ENCODE measurements at places on chromosomes 5 and 9. TPM values are rescaled to one million over a fixed set of nuclear protein-coding genes. Genes with fewer than 3 reads are reported as not detected.

DNA sequence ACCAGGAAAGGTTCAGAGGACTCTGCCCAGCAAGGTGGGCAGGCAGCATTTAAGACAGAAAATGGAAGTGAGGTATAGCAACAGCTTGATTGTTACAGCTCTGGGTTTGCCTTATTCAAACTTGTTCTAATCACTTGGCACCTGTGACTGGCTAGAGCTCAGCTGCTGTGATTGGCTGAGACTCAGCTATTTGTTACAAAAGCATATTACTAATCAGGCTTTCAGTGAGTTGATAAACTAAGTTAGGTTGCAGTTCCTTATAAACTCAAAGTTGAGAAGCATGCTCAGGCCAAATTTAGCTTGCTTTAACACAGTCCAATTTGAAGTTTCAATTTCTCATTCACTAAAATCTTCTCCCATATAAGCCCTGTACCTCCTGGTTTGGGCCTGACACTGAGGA, 56.3 kb downstream of the GDA start:
- no peak for DNase-seq

- DNase-seq: no peak
Measured at GRCh38 chr5:101012880-101013279, 109.8 kb upstream of the ST8SIA4 start.

Gene ZNF622
- 28.7 TPM for total RNA-seq

DNA sequence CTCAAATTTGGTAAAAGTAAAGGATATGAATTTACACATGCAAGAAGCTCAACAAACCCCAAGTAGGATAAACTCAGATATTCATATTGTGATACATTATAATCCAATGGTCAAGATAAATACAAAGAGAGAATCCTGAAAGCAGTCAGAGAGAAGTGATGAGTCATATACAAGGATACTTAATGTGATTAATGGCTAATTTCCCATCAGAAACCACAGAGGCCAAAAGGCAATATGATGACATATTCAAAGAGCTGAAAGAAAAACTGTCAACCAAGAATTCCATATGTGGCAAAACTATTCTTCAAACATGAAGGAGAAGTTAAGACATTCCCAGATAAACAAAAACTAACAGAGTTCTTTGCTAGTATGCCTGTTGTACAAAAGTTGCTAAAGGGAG, 19.5 kb upstream of the IRF1 start:
- no peak for DNase-seq

Gene ALAD
- 37.5 TPM for total RNA-seq

Gene PLGRKT
- total RNA-seq: 35.0 TPM

Gene SPAG8
- total RNA-seq: 1.8 TPM
